ENCODE measurements at places on chromosomes 1 and 21. TPM values are rescaled to one million over a fixed set of nuclear protein-coding genes. Genes with fewer than 3 reads are reported as not detected.

Gene KCNK2
- 19.7 TPM for polyA plus RNA-seq

Gene CRYBG2
- not detected for polyA plus RNA-seq

Gene S100A2
- polyA plus RNA-seq: 5.2 TPM

Gene PRAMEF1
- polyA plus RNA-seq: not detected

Gene BRDT
- not detected for polyA plus RNA-seq

Gene OR2T5
- polyA plus RNA-seq: not detected

Gene ICOSLG
- polyA plus RNA-seq: not detected

Gene C1orf146
- polyA plus RNA-seq: not detected

Data from AG04450 (cell line).